Femur (tissue), 1 donor: ENCODE measurements at places on chromosomes 3 and 15.
A peak's percentile ranks its signal among the peaks of the same experiment; 100 is the strongest.

GRCh38 chr3:10655105-10655504 is 149.7 kb upstream of the ATP2B2 start:
- DNase-seq, result no peak

DNA sequence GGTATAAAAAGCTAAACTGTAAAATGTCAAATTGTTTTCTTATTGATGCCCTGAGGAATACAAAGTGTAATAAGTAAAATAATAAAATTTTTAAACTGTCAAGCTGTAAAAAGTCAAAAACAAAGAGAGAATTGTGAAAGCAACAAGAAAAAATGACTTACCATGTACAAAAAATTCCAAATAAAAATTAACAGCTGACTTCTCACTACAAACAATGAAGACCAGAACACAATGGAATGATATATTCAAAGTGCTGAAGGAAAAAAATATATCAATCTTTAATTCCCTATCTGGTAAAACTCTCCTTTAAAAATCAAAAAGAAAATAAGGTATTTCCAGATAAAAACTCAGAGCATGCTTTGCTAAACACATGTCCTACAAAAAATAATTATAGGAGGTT is 883.5 kb downstream of the IGSF11 start:
- DNase-seq, result no peak

DNA sequence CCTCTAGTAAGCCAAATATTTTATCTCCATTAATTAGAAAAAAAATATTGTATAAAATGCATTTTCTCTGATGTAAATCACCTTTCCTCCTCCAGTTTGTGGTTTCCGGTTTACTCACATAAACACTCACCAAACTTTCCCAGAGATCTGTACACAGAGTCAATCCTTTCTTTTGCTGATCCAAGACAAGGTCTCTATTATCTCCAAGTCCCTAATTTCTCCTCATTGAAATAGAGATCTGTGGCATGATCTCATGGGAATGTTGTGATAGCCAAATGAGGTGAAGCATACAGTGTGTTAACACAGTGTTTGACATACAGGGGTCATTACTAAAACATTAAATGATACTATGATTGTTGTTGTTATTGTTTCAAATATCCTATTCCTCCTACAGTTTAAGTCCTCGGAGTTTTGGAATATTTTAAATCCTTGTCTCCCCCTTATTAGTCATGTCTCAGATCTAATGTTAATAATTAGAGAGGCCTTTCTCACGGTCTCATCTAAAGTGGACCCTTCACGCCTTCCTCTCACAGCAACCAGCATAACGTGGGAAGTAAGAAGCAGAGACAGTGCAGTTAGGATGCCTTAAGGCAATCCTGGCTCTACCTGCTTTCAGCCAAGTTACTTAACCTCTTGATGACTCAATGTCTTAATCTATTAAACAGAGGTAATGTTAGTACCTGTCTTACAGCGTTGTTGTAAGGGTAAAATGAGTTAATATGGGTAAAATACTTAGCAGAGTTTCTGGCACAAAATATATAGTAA is 333.3 kb downstream of the GRM7 start:
- DNase-seq, result no peak

DNA sequence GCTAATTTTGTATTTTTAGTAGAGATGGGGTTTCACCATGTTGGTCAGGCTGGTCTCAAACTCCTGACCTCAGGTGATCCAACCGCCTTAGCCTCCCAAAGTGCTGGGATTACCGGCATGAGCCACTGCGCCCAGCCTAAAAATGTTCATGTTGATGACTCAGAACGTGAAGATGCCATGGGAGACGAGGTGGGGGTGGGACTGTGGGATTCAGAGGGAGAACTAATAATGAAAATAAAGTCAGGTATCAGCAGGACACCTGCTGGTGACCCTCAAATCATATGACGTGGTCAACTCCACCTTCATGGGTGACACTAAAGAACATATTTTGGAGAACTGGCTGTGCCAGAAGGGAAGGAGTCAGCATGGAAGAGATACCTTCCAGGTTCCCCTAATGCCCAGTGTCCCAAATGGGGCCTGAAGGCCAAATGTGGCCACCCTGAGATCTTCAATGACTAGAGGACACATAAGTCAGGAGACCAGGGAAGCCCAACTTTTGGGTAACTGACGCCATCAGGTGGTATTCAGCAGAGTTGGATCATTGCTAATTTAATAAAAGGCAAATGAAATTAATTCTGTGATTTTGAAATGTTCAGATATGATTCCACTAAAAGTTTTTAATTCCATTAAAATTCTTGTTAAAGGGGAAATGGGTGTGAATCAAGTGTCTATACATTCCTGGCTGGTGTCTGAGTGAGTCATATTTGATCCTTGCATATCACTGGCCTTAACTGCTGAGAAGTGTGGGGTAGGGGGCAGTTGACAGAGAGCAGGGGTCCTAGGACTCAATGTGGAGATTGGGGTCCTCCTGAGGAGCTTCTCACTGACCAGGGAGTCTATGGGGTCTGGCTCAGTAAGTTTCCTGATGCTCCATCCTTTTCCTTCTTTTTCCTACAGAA is 88.6 kb upstream of the GSK3B start:
- DNase-seq, result no peak

GRCh38 chr15:63499611-63500010 is 4.8 kb upstream of the USP3 start:
- no peak for DNase-seq

GRCh38 chr15:51647128-51647562 is 24.6 kb upstream of the DMXL2 start:
- DNase-seq, result peak; percentile 44

DNA sequence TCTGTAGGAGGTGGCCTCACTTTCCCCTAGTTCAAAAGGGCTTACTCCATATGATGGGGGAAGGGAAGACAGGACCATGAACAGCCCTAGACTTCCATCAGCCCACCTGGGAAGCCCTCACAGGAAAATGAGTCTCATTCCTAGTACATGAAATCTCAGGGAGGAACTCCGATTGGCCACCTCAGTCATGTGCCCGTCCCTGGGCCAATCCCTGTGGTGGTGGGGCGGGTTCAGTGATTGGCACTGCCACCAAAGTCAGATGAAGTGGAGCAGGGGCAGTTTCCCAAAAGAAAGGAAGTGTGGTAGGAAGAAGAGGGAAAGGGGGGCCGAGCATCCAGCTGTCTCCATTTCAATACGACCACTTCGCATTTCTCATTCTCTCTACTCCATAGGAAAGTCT is 25.9 kb upstream of the GP9 start:
- peak; percentile 17 for DNase-seq

DNA sequence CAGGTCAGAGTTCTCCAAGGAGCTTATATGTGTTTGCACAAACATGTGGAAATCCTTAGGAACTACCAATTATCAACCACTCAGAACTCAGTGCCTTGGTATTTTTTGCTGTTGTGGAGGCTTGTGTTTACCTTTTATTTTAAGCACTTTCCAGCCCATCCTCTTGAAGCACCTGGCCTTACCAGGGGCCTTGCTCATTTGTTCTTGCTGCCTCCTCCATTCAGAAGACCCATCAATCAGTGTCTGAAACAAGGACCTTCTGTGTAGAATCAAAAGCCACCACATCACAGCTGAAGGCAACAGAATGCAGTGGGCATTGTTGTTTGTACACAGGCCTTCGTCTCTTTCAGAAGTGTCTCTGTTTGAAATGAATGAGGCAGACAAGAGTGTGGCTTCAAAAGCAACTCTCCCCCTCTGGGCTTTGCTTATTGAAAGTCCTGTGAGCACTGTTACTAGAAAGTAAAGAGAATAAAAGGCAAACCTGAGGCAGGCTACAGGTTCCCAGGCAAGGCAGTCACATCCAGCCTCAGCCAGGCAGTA is 24.5 kb upstream of the LIPC start:
- no peak for DNase-seq

DNA sequence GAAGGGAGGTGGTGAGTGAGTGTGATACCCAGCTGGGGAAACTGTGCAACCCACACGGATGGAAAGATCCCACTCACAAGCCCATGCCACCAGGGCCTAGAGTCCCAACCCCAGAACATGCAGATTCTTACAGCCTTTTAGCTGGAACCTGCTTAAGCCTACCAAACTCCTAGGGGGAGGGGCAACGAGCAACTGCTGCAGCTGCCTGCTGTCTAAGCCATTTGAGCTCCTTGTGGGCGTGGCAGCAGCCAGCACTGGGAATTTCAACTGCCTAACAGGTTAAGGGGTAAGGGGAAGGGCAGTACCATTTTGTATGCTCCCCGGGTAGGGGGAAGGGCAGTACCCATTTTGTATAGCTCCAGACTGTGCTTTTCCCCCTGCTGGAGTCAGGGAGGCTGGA is 673.2 kb upstream of the BCHE start:
- no peak for DNase-seq

DNA sequence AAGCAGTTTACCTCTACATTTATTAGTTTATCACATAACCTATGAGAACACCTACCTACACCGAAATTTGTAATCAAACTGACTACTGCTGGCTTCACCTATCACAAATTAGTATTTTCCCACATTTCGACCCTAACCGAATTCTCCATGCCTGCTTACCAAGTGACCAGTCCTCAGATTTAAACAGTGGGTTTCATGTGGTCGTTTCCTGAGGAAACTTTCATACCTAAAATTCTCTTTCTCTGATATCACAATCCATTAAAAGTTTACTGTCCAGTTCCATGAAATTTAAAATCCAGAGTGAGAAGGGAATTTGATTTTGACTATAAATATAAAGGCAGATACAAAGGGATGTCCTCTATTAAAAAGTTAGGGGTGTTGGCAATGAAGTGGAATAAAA is 1.9 kb downstream of the PLOD2 start:
- no peak for DNase-seq

DNA sequence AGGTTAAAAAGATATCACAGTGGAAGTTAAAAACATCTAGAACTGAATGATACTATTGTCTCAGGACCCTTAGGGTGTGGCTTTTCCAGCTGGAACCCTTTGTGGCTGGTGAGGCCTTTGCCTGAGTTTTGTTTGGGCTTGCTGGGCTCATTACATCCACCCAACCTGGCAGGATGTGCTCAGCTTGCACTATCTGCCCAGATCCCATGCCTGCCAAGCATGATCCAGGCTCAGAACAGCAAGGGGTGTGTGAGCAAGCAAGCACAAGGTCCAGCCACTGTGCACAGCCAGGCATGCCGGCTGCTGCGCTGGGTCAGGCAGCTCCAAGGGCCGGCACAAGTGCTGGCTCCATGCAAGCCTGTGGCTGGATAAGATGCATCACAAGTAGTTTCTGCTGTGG is 512.7 kb upstream of the CDIN1 start:
- DNase-seq, result no peak

DNA sequence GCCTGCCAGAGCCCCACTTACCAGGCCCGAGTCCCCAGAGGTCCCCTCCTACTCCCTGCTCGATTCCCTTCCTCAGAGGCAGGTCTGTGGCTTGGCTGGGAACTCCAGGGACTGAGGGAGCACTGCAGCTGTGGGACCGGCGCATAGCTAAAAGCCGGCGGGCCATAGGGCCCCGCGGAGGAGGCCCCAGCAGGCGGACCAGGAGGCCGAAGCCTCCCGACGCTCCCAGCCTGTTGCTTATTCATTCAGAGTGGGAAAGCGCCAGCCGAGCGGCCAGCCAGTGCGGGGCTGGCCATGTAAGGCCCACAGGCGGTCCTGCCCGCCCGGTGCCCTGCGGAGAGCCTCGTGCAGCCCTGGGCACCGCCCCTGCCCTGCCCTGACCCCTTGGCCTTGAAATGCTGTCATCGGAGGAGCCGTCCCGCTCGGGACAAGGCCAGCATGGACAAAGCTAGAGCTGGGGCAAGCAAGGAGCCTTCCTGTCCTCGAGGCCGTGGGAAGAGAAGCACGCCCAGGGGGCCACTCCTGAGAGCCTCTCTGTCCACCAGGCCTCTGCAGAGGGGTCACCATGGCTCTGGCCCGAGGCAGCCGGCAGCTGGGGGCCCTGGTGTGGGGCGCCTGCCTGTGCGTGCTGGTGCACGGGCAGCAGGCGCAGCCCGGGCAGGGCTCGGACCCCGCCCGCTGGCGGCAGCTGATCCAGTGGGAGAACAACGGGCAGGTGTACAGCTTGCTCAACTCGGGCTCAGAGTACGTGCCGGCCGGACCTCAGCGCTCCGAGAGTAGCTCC is at the start of gene LOXL1:
Gene LOXL1 (plus strand): TSS at position 244 of the 784 bp plus-strand sequence. CDS start 322 bp downstream, at position 566.
- DNase-seq, result peak; percentile 85

- peak; percentile 37 for DNase-seq
Measured at GRCh38 chr3:176867681-176868663, 329.3 kb downstream of the TBL1XR1 start.

- no peak for DNase-seq
Measured at GRCh38 chr15:57237301-57237642, 139.0 kb upstream of the CGNL1 start.

DNA sequence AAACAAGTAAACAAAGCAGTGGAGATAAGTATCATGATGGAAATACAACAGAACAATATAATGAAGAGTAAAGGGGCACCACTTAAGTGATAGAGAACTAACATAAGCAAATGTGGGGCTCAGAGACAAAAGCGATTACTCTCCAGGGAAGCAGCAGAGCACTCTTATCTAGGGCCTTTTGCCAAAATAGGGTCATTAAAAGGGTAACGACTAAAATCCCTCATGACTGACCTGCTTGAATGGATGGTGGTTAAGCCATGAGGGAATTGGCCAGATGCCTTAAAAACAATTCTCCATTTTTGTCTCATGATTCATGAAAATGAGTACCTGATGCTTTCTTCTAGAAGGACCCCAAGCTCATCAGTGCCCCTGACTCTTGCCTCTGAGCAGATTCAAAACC is 3.2 kb upstream of the SLC7A14 start:
- no peak for DNase-seq

DNA sequence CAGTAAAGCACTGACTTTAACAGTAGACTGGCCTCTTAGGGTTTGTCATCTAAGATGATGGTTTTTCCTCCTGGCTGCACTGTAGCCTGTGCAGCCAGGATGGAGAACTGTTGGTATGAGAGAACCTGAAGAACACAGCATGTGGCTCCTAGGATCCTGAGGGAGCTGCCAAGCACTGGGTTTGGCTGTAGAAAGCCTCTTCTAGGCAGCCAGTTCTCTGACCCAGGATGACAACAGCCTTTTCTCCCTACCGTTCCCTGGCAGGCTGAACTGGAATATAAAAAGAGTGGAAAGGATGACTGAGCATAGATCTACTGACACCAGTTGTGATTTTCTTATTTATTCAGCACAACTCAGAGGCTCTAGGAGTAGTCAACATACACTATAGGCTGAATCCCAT is 34.3 kb upstream of the MANF start:
- no peak for DNase-seq

GRCh38 chr3:114019486-114019885 is 36.8 kb downstream of the CCDC191 start:
- DNase-seq, result no peak

GRCh38 chr3:114697401-114697800 is 403.6 kb downstream of the TIGIT start:
- no peak for DNase-seq

DNA sequence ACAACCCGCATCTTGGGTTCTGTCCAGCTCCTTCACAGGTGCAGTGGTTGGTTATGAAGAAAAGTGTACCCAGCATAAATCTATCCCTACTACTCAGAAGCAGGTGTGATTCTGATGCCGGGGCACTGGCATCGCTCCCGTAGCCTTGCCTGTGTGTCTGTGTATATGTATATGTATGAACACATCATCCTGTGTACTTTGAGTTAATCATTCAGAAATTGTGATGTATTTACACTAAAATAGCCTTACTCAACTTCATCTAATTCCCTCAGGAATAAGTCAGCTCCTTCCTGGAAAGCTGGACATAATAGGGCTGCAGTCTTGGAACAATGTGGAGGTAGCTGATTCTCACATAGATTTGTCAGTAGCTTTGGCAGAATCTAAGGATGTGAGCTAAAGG is 6.7 kb upstream of the ZBED2 start:
- no peak for DNase-seq
